ENCODE measurements at places on chromosomes 1 and 21. TPM values are rescaled to one million over a fixed set of nuclear protein-coding genes. Genes with fewer than 3 reads are reported as not detected.

GRCh38 chr1:31773861-31774260, 9.7 kb upstream of the ADGRB2 start:
- no peak overlapping the region for H3K4me3 ChIP-seq
- no peak overlapping the region for H3K27ac ChIP-seq
- H3K36me3 ChIP-seq, result no peaks in the 10 kb centered on the region
- peaks cover 49% of the 10 kb centered on the region for H3K27me3 ChIP-seq
- no peak for DNase-seq

- no peaks in the 10 kb centered on the region for H3K4me1 ChIP-seq
- no peak for DNase-seq
- H3K36me3 ChIP-seq, result 0 out of 2 replicates have a peak, but pooled peaks cover 4% of the 10 kb centered on the region
- H3K4me3 ChIP-seq, result no peak overlapping the region
- H3K27me3 ChIP-seq, result no peaks in the 10 kb centered on the region
Observed at GRCh38 chr1:233453433-233454200, 126.1 kb downstream of the MAP3K21 start.

GRCh38 chr1:155835548-155835947, 21.5 kb downstream of the GON4L start:
- H3K27ac ChIP-seq, result peak overlapping the region; percentile 14
- DNase-seq, result no peak
- peaks cover 19% of the 10 kb centered on the region for H3K4me1 ChIP-seq
- peaks cover 20% of the 10 kb centered on the region for H3K36me3 ChIP-seq

DNA sequence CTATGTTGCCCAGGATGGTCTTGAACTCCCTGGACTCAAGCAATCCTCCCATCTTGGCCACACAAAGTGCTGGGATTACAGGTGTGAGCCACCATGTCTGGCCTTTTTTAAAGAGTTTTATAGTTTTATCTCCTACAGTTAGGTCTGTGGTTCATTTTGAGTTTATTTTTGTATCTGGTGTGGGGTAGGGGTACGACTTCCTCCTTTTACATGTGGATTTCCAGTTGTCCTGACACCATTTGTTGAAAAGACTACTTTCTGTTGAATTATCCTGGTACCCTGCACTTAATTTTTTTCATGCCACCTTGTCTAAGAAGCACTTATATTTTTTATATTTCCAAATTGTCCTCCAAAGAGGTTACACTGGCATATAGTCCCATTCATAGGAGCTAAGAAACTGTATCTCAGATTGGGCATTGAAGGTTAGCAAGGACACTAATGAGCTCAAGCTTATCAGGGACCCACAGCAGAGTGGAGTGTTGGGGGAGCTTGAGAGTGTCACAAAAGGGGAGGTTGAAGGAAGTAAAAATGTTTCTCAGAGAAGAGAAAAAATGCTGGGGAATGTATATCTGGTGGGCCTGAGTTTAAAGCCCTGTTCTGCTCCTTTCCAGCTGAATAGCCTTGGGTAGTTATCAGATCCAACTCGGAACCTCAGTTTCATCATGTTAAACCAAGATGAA, 23.4 kb upstream of the MEF2D start:
- no peak for DNase-seq
- no peaks in the 10 kb centered on the region for H3K27me3 ChIP-seq
- no peak overlapping the region for H3K4me3 ChIP-seq
- peaks cover 11% of the 10 kb centered on the region for H3K36me3 ChIP-seq

- H3K36me3 ChIP-seq, result no peaks in the 10 kb centered on the region
- DNase-seq, result no peak
- H3K4me1 ChIP-seq, result no peaks in the 10 kb centered on the region
- peaks cover 10% of the 10 kb centered on the region for H3K27me3 ChIP-seq
Observed at GRCh38 chr1:165439330-165439729, 5.6 kb downstream of the RXRG start.

DNA sequence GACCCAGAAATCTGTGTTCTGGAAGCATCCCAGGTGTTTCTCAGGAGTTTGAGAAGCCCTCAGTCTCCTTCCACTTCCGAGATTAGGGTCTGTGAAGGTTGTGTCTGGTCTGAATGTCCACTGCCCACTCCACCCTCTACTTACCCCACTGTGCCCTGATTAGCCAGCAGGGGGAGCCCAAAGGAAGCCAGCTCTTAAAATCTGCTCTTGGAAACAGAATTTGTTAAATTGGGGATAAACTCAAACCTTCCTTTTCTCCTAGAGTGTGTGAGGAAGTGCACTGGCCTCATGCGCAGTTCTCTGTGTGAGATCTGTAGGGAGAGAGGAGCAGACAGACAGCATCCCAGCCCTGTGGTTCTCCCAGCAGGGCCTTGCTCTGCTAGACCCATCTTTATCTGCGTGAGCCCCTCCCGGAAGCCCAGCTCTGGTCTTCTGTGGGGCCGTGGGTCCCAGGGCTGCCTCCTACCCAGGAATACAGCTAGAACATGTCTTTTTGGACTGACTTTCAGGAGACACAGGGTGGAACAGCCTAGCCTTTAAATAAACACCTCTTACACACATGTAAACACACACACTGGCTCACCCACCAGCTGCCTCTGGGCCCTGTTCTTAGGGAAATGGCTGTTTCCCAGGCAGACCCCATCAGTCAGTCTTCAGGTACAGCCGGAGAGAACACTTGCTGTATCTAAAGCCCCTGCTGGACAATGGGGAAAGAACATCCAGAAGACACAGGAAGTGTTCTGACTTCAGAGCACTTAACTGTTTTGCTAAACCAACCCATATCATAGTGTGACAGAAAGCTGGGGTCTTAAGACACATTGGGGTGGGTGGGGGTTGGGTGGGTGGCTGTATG, 52.2 kb downstream of the SMYD2 start:
- peaks cover 5% of the 10 kb centered on the region for H3K27me3 ChIP-seq
- peak; percentile 41 for DNase-seq
- H3K27ac ChIP-seq, result peak overlapping the region; percentile 74

- DNase-seq, result no peak
- no peak overlapping the region for H3K27ac ChIP-seq
- no peaks in the 10 kb centered on the region for H3K4me1 ChIP-seq
- H3K4me3 ChIP-seq, result no peak overlapping the region
Observed at GRCh38 chr1:241240069-241240468, 116.9 kb downstream of the RGS7 start.

DNA sequence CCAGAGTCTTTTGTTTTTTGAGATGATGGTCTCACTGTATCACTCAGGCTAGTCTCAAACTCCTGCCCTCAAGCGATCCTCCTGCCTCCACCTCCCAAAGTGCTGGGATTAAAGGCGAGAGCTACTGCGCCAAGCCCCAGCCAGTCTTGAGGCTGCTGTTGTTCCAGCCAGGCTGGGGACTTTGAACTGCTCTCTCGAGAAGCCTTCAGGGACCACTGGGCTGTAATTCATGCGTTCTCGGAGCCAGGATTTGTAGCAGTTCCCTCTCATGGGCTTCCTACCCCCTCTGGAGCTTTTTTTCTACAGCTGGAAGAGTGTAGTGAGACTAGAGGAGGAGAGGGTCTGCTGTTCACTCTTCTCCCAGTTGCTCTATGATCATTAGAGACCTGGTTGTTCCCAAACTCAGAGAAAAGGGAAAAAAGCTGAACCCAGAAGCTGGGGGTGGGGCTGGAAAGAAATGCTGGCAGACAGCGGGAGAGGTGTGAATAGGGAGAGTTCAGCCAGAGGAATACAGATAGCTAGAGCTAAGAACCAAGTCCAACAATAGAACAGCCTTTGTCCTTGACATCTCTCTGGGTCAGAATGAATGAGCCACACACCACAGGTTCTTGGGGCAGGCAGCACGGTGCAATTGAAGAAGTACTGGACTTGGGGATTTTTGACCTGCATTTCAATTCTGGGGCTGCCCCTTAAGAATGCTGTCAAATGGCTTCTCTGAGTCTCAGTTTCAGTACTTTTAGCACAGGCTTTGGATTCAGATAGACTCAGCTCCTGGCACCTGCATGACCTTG, 13.2 kb upstream of the SLC41A1 start:
- H3K36me3 ChIP-seq, result no peaks in the 10 kb centered on the region
- H3K4me1 ChIP-seq, result no peaks in the 10 kb centered on the region
- H3K27ac ChIP-seq, result no peak overlapping the region
- no peak for DNase-seq

GRCh38 chr1:225881959-225882693, at the start of gene TMEM63A:
TMEM63A (minus strand) TSS chr1:225882380; CDS start chr1:225877580, 4,800 bp downstream.
- peak within 1 kb of the TSS; percentile 88 for H3K27ac ChIP-seq
- H3K4me1 ChIP-seq, result peaks cover 44% of the 10 kb centered on the region
- DNase-seq, result peak; percentile 78
- H3K4me3 ChIP-seq, result peak within 1 kb of the TSS; percentile 94
- H3K27me3 ChIP-seq, result no peaks in the 10 kb centered on the region

DNA sequence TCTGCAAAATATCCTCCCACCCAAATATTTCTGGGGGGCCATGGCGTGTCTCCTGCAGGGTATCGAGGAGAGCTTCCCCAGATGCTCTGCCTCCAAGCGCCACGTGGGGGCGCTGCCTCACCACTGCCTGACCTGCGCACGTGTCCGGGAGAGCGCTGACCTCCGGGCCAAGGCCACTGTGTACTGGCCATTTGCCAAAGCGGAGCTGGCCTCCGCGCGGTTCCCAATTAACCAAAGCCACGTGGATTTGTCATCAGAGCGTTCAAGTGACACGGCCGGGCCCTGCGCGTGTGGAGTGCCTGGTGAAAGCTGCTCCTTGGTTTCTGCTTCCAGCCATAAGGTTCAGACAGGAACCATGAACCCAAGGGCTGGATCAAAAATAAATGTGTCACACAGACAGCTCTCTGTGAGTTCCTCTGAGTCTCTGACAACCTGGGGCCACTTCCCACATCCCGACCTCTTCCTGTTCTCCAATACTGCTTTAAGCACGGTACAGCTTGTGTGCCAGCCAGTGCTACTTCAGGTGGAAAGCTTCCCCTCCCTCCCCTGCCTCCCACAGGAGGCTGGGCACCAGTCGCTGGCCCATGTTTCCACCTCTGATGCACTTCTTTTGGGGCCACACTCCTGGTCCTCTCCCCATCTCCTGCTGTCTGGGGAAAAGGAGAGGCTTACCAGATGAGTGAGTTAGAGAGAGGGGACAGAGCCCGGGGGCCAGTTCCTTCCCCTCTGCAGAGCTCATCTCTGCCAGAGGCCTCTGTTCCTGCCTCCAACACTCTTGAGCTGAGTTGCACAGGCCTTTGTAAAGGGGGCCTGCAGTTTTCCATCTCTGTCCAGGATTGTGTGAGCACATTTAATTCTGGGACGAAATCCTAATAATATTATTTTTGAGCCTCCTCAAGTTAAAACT, 26.1 kb downstream of the ZP4 start:
- peaks cover 3% of the 10 kb centered on the region for H3K27me3 ChIP-seq
- no peaks in the 10 kb centered on the region for H3K36me3 ChIP-seq
- H3K27ac ChIP-seq, result no peak overlapping the region
- DNase-seq, result peak; percentile 1
- H3K4me3 ChIP-seq, result peak overlapping the region; percentile 53

DNA sequence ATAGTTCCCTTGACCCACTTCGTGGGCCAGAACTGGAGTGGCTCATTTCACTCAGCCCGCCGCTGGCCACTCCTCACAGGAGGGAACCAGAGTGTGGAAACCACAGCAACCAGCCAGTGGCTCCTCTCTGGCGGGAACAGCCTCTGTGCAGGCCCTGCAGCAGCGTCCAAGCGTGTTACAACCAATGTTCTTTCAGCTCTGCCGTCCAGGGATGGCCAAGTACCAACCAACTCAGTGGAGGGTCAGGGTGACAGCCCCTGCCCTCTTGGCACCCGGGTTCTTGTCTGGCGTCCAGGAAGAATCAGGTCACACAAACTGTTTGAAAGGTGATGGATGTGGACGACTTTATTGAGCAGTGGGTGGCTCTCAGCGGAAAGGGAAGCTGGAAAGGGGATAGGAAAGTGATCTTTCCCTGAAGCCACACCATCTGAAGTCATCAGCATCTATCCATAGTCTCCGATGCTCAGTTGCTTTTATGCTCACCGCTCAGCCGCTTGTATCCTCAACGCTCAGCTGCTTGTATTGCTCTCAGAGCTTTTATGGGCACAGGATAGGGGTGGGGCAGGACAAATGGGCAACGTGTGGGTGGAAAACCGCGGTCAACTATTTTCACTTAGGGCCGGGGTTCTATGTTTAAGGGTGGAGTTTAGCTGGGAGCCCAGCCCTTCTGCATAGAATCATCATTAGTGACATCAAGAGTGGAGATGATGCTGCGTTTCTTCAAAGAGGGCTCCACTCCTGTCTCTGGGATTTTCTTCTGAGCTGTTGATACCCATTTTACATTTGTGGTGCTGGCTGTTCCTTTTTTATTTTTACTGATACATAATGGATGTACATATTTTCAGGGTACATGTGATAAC, 250.2 kb downstream of the RRAGC start:
- H3K4me3 ChIP-seq, result no peak overlapping the region
- no peak for DNase-seq
- H3K4me1 ChIP-seq, result no peaks in the 10 kb centered on the region

DNA sequence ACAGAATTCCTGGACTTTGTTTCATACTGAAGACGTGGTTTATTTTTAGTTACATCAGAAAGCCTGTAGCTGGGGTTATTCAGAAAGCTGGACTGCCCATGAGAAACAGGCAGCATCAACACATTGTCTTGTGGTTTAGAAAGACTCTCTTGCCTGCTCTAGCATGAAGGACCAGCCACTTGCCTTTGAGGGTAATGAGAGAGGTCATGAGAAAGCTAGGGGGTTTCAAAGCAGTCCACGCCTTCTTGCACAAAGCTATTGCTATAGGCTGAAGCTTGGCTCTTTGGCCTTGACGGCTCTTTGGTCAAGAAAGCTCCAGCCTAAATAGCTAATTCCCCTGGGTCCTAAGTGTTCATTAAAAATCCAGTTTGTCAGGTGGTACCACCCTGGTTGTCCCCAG, 208.1 kb downstream of the PRDM2 start:
- H3K36me3 ChIP-seq, result no peaks in the 10 kb centered on the region
- H3K27ac ChIP-seq, result no peak overlapping the region
- no peaks in the 10 kb centered on the region for H3K27me3 ChIP-seq

GRCh38 chr1:184388319-184388889, 1.6 kb downstream of the C1orf21 start:
- H3K27me3 ChIP-seq, result peaks cover 7% of the 10 kb centered on the region
- H3K27ac ChIP-seq, result peak overlapping the region; percentile 66
- H3K36me3 ChIP-seq, result no peaks in the 10 kb centered on the region
- H3K4me1 ChIP-seq, result peaks cover 40% of the 10 kb centered on the region
- H3K4me3 ChIP-seq, result peak overlapping the region; percentile 90
- DNase-seq, result peak; percentile 80

DNA sequence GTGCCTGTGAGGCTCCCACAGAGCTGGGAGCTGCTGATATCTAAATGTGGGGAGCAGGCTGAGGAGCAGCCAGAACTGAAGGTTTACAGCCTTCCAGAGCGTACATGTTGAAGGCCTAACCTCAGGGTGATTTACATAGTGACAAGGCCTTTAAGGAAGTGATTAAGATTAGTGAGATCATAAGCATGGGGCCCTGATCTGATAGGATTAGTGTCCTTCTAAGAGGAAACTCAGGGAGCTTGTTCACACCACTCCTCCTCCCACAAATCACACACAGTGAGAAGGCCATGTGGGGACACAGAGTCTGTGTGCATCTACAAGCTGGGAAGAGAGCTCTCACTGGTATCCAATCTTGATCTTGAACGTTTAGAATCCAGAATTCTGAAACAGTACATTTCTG, 92.3 kb upstream of the NBPF6 start:
- H3K4me1 ChIP-seq, result no peaks in the 10 kb centered on the region
- no peak overlapping the region for H3K27ac ChIP-seq
- H3K27me3 ChIP-seq, result no peaks in the 10 kb centered on the region

ARMH1 gene
- not detected for total RNA-seq

ZFP69B gene
- 3.7 TPM for total RNA-seq

MACO1 gene
- 13.7 TPM for total RNA-seq

LCE2A gene
- 4.0 TPM for total RNA-seq

AKR7A3 gene
- total RNA-seq, result not detected
